ENCODE measurements at places on chromosomes 12 and 14. TPM values are rescaled to one million over a fixed set of nuclear protein-coding genes. Genes with fewer than 3 reads are reported as not detected.

AICDA gene
- total RNA-seq, result 0.20 TPM

MYF5 gene
- 3.5 TPM for total RNA-seq

MYBPC1 gene
- 398 TPM for total RNA-seq

PLEKHA5 gene
- 49.1 TPM for total RNA-seq

TIMELESS gene
- total RNA-seq, result 9.4 TPM

MYO1H gene
- total RNA-seq, result 2.4 TPM

CLECL1 gene
- not detected for total RNA-seq

DNA sequence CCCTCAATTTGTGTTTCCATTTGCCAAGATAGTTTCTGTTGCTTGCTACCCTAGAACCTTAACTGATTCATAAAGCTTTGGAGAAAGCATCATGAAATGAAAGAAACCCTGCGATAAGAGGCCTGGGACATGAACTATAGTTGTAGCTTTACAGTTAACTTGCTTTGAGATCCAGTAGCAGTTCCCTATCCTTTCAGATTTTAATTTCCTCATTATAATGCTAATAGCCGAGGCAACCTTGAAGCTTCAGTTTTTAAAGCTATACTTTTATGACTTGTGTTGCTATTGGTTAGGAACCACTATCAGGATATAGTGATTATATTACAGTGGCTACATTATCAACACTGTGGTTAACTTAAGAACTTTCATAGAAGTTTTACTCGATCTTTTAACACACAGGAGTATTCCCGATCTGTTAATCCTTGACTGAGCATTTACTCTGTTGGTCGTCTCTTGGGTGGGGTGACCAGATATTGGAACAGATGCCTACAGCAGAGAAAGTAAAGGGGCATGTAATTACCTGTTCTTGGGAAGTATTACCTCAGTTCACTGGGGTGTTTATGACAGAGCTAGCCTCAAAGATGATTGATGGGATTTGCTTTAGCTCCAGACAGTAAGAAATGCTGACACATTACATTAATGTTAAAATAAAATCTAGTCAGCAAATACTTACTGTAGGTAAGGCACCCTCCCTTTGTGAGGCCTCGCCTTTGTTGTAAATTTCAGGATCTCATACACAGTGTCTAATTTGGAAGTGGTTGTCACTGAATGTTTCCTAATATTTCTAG is 86.2 kb upstream of the CSRP2 start:
- no peak for DNase-seq

DNA sequence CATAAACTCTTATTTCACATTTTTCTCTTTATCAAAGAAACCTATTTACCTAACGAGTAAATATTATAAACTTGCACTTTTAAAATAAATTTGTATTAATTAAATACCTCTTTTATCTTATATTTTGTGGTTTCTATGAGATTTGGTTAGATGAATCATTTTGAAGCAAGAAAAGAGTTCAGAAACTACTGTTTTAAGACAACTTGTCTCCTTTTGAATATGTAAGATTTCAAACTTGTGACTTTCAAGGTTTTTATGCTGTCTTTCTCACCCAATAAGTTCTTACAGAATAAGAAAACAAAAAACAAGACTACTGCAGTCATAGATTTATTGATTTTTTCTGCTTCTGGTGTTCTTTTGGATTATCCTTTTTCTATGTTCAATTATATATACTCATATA is 339.0 kb downstream of the SNAPC1 start:
- no peak for DNase-seq

DNA sequence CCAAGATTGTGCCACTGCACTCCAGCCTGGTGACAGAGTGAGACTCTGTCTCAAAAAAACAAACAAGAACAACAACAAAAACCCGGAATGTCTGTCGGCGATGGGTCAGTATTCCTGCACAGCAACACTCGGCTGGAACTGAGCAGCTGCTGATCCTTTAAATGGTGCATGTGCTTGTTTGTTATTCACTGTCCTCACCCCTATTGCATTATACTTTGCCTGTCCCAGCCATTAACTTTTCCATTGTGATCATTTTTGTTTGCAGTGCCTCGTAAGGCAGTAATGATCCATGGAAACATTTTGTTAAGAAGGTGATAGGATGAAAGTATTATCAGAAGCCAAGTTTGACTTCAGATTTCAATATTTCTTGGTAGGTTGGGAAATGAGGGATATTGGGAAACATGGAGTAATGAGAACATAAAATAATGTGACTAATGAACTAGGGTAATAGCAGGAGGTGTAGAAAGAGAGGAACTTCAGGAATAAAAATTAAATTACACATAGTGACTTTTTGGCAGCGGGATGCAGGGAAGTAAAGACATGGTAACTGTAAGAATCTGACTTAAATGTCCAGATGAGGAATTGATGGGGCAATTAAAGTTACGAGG is 6.1 kb downstream of the ACSS3 start:
- no peak for DNase-seq

DNA sequence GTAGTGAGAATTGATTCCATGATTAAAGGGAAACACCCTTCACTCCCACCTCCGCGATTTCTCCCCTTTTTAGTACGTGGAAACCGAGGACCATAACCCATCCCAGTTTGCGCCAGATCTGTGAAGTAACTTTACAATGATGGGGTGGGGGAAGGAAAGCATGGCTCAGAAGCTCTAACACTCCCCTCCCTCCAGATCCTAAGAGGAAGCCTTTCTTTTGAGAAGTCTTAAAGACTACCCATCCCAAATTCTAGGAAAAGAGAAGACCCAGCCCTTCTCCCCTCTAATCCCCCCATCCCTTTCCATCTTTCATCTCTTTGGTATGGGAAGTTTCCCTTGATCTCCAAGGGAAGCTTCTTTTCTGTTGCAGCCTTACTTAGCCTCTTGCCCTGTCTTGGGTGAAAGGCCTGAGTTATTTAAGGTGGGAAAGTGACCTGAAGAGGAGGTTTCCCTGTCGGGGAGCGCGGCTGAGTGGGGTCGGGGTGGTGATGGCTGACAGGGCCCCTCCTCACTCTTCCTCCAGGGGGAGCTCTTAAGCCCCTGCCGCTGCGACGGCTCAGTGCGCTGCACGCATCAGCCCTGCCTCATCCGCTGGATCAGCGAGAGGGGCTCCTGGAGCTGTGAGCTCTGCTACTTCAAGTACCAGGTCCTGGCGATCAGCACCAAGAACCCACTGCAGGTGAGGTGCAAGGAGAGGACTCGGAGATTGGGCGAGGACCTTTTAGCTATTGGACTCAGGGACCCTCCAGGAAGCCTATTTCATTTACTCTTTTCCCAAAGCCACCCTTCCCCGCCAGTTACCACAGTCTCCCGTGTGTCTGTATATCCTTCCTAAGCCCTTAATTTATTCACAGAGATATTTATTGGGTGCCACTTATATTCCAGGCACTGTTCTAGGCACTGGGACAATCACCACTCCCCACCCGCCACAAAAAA is 1.8 kb downstream of the MARCHF9 start:
- no peak for DNase-seq

DNA sequence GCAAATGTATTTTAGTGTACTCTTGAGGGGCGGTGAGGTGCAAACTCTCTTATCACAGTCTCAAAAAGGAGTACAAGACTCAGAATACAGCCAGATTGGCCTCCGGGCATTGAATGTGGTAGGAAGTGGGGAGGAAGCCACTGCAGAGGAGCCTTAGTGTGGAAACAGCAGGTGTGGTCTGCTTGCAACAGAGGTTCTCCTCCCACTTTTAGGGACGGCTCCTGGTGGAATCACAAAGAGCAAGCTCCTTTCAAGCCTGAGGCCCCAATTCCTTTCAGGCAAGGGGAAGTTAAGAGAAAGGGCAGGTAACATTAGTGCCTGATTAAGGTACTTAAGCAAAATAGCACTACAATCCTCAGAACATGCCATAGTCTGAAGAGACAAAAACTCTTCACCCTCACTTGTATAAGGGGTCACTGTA is 23.7 kb upstream of the SLC2A3 start:
- DNase-seq, result no peak

DNA sequence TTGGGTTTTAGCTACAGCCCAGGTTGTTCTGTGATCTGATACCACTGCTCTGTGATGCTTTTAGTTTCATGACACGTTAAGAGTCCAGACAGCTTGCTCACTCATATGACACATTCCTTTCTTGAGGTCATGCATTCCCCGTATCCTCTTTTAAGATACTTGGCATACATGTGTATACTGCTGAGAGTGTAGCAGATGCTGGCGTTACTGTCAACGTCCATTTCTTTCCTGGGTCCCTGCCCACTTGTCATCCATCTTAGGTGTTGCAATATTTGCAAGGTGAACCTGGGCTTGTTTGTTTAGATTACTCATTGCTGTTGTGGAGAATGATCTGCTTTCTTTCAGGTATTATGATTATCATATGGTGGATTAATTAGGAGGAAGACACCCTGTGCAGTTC is 9.1 kb upstream of the EMP1 start:
- DNase-seq, result no peak

GRCh38 chr14:101072945-101073597 is 169.5 kb upstream of the RTL1 start:
- peak; percentile 24 for DNase-seq

DNA sequence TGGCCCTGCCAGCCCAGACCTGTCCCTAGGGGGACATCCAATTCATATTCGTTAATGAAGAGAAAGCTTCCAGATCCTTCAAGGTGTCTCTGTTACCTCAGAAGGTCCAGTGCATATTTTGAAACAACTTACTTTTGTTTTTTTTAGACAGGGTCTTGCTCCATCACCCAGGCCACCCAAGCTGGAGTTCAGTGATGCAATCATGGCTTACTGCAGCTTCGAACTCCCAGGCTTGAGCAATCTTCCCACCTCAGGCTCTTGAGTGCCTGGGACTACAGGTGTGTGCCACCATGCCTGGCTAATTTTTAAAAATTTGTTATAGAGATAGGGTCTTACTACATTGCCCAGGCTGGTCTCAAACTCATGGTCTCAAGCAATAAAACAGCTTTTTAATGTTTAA is 48.4 kb downstream of the B4GALNT3 start:
- no peak for DNase-seq

GRCh38 chr12:125140279-125141209 is 75.3 kb downstream of the AACS start:
- DNase-seq, result no peak

DNA sequence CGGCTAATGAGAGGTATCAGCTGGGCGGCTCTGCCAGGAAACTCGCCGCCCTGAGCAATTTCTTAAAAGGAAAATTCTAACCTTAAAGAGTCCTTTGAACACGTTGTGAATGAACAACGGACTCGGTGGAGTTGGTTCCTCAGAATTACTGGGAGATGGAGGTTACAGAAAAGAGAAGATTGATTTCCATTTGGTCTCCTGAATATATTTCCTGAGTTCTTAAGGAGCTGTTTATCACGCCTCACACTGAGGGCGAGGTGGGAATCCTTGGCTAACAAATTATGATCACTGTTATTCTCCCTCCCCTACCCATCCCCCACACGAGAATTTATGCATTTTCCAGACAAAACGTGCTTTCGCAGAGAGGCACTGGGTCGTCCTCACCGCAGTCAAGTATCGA is 194.5 kb upstream of the C14orf180 start:
- DNase-seq, result no peak

DNA sequence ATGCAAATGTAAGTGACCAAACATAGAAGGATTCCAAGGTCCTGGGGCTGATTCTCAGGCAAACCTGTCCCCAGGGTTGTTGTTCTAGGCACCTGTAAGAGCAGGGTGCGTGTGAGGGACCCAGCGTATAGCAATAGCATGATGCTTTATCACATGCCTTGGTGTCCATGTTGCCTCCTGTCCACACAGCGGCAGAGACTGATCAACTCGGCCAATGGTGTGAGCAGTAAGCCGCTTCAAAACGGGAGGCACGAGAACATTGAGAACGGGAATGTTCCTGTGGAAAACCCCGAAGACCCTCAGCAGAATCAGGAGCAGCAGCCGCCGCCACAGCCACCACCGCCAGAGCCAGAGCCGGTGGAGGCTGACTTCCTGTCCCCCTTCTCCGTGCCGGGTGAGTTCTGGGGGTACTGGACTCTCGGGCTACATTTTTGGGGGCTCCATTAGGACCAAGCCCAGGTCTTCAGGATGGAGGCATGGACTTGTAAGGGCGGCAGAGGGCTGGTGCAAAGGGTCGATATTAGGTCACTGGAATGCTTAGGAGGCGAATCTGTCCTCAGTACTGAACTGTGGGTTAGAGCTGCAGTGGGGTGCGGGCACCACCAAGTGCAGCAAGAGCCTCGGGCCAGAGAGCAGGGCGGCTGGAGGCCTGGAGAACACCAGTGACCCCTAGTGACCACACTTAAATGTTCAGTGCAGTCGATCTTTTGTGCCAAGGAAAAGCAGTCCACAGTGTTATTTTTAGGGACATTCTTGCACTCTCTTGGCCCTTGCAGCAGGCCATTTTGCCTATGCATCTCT is 57.2 kb upstream of the RIN3 start:
- DNase-seq, result no peak

GRCh38 chr12:107164392-107164791 is 71.0 kb upstream of the CRY1 start:
- DNase-seq, result no peak
